Stimulated activated CD4-positive, alpha-beta T cell treated with anti-CD3 and anti-CD28 coated beads, Interleukin-15, amount 100 ng/mL, for 1 hour (primary cell): ENCODE measurements at places on chromosomes 5 and 9.

GRCh38 chr9:103798620-103799019 lies 295.5 kb upstream of the SMC2 start:
- DNase-seq: no peak

GRCh38 chr9:2691212-2691611 lies 26.1 kb upstream of the KCNV2 start:
- DNase-seq: no peak

DNA sequence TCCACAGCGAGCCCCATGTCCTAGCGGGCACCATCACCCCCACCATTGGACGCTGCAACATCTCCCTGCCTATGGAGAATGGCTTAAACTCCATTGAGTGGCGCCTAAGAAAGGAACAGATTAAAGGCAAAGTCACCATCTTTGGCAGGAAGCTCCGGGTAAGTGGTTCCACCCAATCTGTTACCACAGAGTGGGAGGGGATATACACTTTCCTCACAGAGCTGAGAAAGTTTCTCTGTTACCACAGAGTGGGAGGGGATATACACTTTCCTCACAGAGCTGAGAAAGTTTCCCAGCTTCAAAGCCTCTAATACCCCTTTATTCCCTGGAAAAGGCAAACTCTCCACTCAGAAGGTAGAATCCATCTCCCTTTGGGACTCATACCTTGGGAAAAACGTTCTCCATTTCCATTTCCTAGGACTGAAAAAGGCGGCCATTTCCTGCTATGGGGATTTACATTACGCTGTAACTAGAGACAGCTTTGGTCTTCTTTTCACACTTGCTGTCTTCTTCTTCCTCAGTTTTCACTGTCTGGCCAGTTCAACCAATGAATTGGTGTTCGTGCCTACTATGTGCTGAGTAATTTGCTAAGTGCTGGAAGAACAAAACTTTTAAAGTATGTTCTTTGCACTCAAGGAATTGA lies 63.4 kb upstream of the WWC1 start:
- DNase-seq: no peak

DNA sequence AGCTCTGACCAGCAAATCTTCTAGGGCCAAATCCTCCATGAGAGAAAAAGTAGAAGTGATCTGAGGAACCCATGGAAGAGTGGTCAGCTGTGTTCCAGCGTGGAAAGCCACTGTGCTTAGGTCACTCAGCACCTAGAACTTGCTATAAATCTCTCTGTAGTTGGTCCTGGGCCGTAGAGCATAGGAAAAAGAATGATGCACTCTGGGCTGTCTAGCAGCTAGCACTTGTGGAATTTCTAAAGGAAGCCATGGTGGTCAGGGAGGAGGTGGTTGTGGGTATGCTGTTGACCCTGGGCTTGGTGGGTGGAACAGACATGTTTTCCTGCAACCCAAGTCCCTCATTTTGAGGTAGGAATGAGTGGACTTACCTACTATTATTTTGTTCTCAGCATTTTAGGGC lies 48.1 kb downstream of the GGTA1 start:
- no peak for DNase-seq

DNA sequence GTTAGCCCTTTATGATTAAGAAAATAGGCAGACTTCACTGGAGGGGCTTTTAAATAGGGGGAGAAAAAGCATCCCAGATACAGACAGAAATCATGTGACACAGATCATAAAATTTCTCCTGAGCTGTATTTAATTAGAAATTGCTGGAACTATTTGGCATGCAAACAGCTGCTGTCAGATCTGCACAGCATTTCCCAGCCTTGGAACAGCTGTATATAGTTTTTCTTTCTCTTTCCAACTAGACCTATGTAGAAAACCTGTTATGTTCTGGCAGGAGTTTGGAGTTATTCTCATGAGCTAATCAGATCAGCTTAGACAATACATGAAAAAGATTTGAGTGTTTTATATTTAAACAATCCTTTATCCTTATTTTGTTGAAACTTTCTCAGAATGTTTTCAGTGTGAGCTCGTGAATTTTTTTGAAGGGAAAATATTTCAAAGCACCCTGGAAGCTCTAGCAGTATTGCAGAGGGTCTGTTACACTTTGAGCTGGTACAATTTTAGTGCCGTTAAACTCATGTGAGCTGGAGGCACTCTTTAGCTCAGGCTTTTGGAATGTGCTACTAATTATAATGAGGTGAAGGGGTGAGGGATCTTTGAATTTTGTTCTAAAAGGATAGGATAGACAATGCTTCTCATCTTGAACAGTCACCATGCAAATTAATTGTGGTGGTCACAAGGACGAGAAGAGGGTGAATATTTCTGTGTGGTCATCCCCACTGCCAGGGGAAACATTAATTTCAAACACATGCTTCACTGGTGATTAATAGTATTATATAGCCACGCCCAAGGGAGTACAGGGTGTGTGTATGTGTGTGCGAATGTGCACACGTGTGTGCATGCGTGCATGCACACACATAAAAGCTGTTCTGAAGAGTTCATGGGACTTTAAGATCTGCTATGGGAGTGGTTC lies 239.4 kb upstream of the FBXL7 start:
- no peak for DNase-seq

- DNase-seq: no peak
Measured at GRCh38 chr5:150497989-150498317, 10.0 kb upstream of the NDST1 start.

- no peak for DNase-seq
Measured at GRCh38 chr9:116020146-116020545, 133.4 kb upstream of the PAPPA start.

DNA sequence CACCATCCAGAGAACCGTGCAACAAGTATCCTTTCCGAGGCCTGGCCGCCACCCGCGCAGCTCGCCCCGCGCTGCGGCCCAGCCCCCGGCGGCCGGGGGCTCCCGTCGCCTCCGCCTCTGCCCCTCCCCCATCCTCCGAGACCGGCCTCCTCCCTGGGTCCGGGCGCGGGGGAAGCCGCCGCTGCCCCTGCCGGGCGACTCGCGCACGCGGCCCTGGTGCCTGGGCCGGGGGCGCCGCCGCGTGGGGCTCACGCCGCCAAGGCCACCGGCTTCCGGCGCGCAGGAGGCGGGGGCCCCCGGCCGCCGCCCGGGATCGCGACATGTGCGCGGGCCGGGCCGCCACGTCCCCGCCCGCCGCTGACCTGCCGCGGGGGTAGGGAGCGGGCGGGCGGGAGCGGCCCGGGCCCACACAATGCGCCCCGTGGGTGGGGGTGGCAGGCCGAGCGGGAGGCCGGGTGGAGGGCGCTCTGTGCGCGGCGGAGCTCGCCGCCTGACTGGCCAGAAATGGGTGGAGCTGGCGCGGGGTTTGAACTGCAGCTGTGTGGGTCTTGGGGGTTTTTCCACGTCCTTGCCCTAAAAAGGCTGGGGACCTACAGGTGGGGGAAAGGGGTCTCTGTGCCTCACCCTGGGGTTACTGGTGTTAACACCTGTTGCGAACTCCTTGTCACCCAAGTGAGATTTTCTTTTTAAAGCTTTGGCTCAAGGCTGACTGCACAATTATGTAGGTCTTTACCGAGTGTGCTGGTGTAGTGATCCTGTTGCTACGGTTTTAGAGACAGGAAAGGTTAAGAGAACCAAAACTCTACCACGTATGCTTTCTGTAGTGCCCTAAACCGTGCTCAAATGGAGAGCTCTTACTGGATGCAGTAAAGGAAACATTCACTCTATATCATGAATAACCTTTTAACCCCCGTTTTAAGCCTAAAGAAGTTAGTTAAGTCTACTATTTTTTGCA lies 32.3 kb downstream of the TNPO1 start:
- peak; percentile 35 for DNase-seq

DNA sequence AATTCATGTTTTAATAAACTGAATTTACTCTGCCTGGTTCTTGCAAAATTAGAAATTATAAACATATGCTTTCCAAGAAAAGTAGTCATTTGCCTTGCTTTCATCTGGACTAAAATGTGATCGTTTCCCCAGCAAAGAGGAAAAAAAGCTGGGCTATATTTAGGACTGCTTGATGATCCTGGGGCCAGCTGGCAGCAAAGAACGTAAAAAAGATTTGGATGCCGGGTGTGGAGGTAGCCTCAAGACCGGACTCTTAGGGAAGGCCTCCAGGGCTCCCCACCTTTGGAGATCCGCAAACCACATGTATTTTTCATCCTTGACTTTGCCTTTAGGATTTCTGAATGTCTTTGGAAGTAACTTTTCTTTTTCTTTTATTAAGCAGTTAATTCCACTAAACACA lies 156.1 kb upstream of the SEMA6A start:
- DNase-seq: no peak

DNA sequence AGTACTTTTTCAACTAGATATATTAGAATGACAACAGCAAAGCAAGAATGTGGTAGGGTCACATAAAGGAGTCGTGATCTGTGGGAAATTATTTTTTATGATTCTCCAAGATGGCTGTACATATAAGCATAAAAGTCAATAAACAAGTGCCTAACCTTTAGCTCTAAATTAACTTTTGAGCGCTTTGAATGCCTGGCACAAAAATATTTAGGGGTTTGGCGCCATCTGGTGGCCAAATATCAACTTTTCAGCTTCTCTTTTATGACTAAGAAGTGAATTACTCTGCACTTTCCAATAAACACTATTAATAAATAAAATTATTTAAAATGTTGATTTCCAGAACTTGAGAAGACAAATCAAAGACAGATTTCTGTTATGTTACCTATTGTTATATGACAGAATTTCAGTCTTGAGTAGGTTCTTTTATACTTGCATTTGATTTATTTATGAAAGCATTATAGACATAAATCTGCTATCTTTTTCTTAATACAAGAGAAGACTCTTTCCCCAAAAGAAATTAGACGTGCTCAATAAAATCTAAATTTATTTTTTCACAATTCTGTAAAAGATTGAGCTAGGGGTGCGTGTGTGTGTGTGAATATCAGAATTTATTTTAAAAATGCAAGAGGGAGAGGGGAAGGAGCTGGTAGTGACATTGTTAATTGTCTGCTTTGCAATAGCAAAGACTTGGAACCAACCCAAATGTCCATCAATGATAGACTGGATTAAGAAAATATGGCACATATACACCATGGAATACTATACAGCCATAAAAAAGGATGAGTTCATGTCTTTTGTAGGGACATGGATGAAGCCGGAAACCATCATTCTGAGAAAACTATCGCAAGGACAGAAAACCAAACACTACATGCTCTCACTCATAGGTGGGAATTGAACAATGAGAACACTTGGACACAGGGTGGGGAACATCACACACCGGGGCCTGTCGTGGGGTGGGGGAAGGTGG lies 36.7 kb upstream of the ARRDC3 start:
- DNase-seq: peak; percentile 38

GRCh38 chr5:168553377-168554130 lies 24.4 kb downstream of the FBLL1 start:
- no peak for DNase-seq

GRCh38 chr5:73153513-73153912 lies 19.5 kb upstream of the TMEM174 start:
- DNase-seq: no peak

- no peak for DNase-seq
Measured at GRCh38 chr5:109407913-109408312, 1.9 kb downstream of the PJA2 start.

DNA sequence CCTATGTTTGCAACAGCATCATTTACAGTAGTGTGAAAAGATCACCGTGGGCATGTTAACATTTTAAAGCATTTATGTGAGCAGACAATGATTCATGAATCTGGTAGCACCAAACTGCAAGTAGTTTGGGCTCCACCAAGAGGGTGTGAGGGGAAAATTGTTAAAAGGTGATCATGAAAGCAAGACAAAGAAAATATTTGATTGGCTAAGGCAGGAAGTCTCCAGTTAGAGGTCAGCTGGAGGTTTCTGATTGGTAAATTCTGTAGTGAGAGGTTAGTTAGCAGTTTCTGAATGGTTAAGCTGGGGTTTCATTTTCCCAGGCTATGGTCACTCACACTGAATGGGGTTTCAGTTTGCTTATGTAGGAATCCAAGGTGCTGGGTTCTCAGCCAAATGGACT lies 13.5 kb upstream of the DRD1 start:
- DNase-seq: no peak

DNA sequence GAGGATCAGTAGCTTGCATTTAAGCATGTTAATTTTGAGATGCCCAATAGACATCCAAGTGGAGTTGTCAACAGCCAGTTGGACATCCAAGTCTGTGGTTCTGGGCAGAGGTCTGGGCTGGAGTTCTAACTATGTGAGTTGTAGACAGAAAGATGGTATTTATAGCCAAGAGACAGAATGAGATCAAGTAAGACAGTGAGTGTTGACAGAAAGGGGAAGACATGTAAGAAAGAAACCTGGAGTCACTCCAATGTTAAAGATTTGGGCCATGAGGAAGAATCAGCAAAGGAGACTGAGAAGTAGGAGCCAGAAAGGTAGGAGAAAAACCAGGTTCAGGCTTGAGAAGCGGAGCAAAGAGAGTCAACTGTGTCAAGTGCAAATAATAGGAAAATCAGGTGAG lies 95.5 kb upstream of the PUM3 start:
- no peak for DNase-seq
